ENCODE measurements at places on chromosomes 11 and 22.
A peak's percentile ranks its signal among the peaks of the same experiment; 100 is the strongest.

DNA sequence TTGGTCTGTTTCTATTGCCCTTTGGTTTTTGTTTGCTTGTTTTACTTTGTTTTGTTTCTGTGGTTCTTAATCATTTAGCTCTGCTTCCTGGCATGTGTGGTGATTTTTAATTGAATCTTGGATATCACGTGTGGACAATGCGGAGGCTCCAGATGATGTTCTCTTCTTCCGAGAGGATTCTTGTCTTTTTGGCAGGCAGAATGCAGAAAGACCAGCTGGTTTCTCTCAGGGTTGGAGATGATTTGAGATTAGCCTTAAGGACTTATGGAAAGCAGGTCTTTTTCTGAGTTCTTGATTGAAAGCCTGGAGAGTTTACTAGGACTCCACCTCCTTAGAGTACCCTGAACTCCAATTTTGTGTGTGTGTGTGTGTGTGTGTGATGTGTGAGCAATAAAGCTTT, 21.0 kb upstream of the ANO1 start:
- no peak for DNase-seq

DNA sequence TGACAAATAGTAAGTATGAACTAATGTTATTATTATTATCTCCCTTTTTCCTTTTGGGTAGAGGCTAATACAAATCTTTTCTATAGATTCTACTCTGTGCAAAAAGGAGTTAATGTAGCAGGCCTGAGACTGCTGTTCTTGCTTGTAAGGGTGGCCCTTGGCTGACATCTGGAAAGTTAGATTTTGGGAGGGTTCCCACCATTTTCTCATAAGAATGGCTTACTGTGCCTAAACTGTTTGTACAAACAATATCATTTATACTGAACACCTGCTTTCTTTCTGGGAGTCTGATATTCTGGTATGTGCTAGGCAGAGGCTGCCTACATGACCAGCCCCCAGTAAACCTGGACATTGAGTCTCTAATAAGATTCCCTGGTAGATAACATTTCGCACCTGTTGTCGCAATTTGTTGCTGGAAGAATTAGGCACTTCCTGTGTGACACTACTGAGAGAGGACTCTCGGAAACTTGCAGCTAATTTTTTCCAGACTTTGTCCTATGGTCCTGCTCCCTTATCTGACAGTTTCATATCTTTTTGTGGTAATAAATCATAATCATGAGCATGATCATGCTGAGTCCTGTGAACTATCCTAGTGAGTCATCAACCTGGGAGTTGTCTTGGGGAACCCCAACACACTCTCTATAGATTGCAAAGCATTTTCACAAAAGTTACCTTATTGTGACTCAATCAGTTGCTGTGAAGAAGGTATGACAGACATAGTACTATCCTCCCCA, 257.7 kb upstream of the CCDC90B start:
- no peak for DNase-seq

DNA sequence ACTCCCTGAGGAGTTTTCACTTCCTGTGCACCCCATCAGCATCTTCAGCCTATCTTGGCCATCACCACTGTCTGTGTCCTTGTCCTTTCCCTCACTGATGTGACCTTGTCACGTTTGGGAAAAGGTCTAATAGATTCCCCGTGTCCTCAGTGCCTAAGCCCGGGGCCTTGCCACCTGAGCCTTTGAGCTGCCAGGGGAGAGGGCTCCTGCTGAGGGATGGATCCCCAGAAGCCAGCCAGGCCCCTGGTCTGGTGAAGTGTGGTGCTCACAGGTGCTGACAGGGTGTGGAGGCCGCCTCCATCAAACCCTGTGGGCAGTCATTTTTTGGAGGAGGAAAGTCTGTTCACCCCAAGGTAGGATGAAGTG, 47.2 kb downstream of the GAB4 start:
- no peak for DNase-seq

DNA sequence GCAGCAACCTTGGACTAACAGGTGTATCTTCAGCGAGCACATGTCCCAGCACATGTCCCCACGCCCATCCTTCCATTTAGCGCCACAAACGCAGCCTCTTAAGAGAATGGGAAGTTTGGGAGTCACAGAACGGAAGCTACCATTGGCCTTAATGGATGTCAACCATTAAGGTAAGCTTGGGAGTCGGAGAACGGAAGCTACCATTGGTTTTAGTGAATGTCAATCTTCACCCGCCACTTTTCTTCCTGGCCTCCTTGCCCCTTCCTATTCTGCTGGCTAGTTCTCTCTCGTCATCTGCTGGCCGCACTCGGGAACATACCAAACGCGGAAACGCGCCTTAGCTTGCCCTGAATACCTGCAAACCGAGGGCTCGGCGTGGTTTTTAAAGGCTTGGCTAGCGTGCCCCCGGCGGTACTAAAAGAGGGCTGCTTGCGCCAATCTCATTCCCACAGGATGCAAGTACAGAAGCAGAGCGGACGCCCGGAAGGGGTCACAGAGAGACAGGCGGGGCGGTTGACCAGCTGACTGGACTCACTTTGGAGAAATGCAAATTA, 24.3 kb downstream of the GLYATL1 start:
- no peak for DNase-seq

- no peak for DNase-seq
Observed at GRCh38 chr22:37259540-37260029, 15.5 kb upstream of the RAC2 start.

GRCh38 chr11:21511835-21512440, 680.9 kb upstream of the ANO5 start:
- peak; percentile 65 for DNase-seq

DNA sequence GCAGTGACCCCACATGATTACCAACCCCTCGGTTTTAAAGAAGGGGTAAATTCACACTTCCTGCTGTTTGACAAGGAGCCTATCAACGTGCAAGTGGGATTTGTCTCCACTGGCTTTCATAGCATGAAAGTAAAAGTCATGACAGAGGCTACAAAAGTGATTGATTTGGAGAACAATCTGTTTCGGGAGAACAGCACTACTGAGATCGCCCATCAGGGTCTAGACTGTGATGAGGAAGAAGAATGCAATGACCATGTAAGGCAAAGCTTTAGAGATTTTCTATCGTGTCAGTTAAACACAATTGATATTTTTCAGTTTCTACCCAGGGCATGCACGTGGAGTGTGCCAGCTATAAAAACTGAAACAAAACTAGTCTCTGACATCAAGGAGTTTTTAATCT, 41.7 kb downstream of the HORMAD2 start:
- DNase-seq = no peak

DNA sequence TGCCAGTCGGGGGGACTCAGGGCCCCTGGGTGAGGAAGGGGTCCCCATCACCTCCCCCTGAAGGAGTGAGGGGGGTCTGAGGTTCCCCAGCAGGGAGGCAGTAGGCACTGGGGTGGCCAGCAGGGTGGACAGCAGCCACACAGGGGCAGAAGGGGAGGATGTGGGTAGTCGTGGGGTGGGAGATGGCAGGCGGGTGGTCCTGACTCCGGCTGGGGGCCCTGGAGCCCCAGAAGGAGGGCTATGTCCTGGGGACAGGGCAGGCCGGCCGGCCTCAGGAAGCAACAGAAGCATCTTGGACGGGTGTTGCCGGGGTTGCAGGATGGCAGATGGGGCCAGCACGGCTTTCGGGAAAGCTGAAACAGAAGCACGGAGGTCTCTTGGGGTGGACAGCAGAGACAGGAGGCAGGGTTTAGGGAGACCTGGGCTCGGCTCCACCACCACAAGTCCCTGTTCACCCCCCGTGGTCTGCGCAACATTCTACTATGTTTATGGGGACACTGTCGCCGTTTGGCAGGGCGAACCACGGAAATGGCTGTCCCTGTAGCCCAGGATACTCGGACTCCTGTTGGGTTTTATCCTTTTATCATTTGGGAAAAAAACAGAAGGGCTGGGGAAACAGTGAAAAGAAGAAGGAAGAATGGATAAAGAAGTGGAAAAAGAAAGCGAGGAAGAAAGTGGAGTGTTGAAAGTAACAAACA, 14.1 kb downstream of the VWCE start:
- no peak for DNase-seq

DNA sequence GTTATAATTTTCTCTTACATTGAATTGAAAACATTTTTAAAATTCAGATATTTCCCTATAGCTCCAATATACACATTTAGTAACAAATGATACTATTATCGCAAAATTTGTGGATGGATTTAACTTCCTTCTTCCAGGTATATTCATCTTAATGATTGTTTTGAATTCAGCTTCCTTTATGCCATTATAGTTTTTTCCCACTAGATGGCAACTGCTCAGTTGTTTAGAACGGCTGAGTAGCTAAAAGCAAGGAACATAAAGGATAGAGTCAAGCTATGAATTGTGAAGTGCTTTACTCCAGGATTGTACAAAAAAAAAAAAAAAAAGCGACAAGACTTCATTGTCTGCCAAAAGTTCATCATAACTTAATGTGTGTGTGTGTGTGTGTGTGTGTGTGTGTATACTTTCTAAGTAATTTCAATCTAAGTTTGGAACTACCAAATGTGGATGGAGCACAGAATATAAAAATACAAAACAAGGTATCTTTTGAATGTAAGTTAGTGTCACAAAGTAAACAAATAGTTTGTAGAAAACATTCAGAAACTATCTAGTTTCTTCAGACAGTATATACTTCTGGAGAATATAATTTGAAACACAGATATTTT, 846.4 kb downstream of the DLG2 start:
- no peak for DNase-seq
